Right renal cortex interstitium (tissue), 3 donors: ENCODE measurements at places on chromosomes 4 and X. TPM values are rescaled to one million over a fixed set of nuclear protein-coding genes. Genes with fewer than 3 reads are reported as not detected.

- no peak for DNase-seq
Observed at GRCh38 chr4:23276076-23276475, 583.3 kb downstream of the GBA3 start.

DNA sequence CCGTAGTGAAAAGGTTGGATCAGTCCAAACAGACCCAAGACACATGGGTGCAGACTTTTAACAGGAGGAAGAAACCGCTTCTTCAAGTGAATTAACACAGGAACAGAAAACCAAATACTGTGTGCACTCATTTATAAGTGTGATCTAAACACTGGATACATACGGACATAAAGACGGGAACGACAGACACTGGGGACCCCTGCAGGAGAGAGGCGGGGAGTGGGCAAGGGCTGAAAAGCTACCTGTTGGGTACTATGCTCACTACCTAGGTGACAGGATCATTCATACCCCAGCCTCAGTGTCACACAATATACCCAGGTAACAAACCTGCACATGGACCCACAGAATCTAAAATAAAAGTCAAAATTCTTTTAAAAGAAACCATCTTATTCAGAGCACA, 326.0 kb upstream of the NOCT start:
- DNase-seq, result no peak

Gene MAGT1
- polyA plus RNA-seq, result 95.4 TPM

DNA sequence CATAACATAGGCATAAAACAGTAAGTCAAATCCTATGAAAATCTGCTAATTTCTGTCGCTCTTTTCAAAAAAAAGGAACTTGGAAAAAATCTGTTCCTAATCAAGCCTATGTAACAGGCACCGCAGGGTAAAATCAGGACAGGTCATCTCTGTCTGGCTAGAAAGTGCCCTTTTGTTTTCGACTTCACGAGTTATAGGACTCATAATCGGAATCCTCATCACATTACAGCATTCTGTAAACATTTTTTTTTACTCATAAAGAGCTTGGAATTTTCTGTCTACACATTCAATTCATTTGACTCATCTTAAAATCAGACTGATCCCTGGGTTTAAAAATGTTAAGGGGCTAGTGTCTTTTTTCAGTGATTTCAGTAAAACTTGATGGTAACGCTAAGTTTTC, 181.7 kb upstream of the TBC1D9 start:
- no peak for DNase-seq
